Activated CD4-positive, alpha-beta memory T cell treated with anti-CD3 and anti-CD28 coated beads for 36 hours (primary cell): ENCODE measurements at places on chromosomes 7 and 10. TPM values are rescaled to one million over a fixed set of nuclear protein-coding genes. Genes with fewer than 3 reads are reported as not detected.

- DNase-seq: peak; percentile 99
These were observed at the start of gene ESYT2 for GRCh38 chr7:158829342-158830210. Gene ESYT2 (minus strand): TSS chr7:158829509. CDS start chr7:158829418, 91 bp downstream.

- DNase-seq: no peak
These were observed 1.2 kb downstream of the PURB start for GRCh38 chr7:44883961-44884620.

- DNase-seq: no peak
These were observed 84.1 kb downstream of the TAF3 start for GRCh38 chr10:7902413-7902812.

DNA sequence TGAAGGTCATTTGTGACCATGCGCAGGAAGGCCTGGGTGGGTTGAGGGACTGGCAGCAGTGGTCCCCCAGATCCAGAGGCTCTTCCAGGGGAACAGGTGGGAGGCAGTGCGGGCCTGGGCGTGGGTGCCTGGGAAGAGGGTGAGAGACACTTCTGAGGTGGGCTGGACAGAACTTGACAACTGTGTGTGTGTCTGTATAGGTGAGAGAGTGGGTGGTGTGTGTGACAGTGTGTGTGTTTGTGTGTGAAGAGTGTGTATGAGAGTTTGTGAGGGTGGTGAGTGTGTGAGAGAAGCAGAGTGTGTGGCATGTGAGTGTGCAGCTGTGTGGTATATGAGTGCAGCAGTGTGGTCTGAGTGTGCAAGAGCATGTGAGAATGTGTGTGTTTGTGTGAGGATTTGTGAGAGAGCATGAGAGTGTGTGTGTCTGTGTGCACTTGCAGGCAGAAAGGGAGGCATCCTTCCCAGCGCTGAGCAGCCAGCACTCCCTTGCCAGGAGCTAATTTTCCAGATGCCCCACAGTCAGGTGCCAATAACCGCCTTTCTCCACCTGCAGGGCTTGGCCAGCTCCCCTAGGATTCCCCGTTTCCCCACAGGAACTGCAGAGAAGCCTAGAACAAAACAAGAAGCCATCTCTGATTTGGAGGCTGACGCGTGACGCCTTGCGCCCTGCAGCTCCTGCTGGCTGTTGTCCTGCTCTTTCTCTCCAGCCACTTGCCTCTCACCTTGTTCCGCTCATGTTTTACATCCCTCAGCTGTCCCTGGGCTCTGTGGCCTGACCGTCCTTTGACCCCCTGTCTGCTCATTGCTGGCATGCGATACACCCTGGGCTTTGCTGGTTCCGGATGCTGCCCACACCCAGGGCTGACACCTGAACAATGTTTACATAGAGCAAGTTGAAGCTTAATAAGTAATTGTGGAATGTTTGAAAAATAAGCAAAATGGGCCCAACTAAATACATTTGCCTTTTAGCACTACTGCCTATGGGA is 88.0 kb downstream of the TMEM178B start:
- DNase-seq: no peak

DNA sequence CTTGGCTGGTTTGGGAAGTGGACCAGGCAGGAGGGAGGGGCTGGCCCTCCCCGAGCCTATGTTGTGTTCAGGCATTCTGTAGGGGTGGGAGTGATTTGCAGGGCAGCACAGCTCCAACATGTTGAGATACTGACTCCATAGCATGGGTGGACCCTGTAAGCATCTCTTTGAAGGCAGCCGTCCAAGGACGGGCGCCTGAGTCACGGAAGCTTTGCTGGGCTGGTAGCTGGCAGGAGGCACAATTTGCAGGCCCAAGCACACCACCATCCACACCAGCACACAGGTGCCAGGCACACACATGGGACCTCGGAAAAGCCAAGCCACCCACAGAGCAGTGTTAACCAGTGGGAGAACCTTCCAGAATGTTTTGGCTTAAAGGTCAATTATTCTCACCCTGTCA is 505.1 kb upstream of the FOXK1 start:
- no peak for DNase-seq

GRCh38 chr7:55558962-55559920 is 13.1 kb downstream of the VOPP1 start:
- peak; percentile 24 for DNase-seq

DNA sequence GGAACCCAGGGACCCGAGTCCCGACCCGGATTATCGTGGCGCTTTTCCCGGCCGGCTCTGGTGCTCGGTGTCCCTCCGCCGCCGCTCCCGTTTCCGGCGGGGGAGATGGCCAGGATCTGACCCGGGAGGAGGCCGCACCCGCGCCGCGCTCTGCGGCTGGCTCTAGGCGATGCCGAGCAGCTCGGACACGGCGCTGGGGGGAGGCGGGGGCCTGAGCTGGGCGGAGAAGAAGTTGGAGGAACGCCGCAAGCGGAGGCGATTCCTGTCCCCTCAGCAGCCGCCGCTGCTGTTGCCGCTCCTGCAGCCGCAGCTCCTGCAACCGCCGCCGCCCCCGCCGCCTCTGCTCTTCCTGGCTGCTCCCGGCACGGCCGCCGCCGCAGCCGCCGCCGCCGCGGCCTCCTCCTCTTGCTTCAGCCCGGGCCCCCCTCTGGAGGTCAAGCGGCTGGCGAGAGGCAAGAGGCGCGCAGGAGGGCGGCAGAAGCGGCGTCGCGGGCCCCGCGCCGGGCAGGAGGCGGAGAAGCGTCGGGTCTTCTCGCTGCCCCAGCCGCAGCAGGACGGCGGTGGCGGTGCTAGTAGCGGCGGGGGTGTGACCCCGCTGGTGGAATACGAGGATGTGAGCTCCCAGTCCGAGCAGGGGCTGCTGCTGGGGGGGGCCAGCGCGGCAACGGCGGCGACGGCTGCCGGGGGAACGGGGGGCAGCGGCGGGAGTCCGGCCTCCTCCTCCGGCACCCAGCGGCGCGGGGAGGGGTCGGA is 593 bp downstream of the CDK13 start:
- peak; percentile 59 for DNase-seq

DNA sequence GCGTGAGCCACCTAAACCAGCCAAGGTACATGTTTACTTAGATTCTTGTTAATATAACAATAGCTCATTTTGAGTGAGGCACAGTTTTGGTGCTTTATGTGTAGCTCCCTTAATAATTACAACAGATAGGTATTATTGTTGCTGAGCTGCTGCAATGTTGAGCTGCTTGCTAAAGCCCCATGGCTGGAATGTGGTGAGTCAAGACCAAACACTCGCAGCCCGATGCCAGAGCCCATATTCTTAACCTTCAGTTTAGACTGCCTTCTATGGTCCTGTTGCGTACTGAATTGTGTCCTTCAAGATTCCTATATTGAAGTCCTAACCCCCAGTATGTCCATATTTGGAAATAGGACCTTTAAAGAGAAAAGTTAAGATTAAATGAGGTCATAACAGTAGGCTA is 407.1 kb downstream of the NEBL start:
- no peak for DNase-seq

DNA sequence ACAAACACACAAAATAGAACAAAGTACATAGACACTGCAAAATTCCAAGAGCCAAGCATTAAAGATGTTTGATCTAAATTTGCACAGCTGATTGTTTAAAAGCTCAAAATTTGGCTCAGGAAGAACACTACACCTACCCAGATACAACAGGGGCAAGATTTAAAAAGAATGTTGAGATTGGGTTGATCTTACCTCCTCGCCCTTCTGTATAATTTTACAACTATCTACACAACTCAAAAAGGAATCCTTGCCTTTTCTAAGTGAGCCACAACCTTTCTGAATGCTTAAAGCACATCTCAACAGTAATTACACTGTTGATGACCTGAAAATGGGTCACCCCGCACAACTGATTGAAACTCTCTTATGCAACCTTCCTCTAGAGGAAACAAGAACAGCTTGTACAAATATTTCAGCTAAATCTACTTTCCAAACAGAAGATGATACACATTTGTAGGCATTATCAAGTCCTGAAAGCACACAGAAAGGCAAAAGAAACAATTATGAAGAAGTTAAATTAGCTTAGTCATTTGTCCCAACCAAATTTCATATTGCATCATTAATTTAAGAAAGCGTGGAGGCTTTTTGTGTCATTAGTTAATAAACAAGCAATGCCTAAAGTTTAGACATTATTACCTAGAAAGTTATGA is 75.5 kb downstream of the UBE2H start:
- DNase-seq: no peak

DNA sequence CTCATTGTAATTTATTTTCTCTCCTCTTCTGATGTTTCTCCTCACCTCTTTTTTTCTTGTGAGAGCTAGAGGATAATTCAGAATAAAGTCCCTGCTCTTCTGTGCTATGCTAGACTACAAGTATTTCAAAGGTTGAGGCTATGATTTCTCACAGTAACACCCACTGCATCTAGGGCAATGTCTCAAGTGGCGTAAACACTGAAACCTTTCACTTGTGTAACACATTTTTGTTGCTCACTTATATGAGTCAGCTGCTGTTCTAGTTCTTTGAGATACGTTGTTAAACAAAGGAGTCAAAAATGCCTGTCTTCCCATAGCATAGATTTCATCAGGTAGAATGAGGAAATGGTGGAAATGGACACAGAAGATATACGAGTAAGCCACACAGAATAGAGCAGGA is 305.1 kb upstream of the PITRM1 start:
- peak; percentile 18 for DNase-seq

DNA sequence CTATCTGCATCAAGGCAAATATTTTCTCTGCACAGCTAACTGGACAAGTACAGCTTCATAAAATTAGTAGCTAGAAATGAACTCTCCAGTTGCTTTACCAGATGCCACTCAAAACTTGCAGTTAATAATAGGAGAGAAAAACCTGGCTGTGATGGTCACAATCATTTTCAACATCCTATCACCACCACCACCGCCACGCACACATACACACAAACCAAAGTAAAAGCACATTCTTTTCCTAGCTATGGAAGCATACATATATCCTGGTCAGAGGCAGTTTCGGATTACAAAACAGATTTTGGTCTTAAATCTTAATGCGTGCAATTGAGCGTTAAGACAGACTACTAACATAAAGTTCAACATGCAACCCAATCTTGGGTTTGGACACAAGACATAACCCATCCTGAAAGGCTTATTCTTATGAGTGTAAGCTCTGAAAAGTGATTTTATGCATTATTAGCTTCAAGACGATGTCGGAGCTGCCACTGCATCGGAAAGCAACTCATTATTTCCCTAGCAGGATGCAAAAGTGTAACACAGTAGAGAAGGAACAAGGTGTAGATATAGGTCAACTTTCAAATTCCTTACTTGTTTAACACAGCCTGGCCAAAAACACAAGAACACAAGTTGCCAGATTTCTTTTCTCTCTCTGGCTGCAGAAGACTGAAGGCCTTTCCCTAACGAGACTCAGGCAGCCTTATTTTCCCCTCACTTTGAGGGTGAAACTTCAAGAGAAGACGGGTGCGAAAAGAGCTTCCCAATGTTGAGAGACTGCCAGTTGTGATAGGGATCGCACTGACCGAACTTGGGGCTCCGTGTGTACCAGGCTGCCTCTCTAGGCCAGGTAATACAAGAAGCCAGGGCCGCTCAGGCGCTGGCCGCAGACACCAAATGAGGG is 1.2 kb downstream of the CACUL1 start:
- DNase-seq: no peak

DNA sequence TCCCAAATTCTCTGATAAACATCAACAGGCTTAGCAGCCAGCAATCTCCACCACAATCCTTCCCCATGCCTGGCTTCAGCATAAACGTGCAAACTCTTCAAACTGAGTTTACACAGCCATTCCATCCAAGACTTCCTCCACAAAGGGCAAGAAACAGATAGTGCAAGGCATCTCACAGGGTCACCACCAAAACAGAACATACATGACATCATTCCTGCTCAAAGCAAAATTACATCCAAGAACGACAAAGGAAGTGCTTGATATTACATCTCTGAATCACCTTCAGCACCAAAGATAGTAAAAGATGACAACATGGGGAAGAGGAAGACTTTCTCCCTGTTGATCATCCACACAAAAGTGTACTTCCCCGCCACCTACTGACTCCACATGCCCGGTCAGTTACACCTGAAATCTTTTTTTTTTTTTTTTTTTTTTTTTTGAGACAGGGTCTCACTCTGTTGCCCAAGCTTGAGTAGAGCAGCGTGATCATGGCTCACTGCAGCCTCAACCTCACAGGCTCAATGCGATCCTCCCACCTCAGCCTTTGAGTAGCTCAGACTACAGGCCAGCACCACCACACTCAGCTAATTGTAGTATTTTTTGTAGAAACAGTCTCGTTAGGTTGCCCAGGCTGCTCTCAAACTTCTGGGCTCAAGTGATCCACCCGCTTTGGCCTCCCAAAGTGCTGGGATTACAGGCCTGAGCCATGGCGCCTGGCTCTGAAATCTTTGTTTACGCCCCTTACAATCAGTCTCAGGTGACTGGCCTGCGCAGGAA is 127.5 kb downstream of the PARD3 start:
- no peak for DNase-seq

- no peak for DNase-seq
These were observed 123.0 kb downstream of the GRK5 start for GRCh38 chr10:119330342-119330741.

DNA sequence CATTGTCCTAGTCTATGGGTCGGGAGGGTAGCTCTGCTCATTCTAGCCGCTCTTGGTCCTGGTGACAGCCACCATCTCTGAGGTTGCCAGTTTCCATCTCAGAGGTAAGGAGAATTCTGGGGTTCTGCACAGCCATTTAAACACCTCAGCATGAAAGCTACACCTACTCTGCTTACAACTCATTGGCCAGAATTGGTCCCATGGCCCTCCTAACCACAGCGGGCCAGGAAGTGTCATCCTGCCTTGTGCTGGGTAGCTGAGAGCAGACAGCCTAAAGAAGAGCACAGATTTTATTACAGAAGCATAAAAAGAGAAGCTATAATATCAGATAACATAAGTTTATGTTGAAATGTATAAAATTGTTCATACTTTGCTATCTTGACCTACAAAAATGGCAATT is 152.7 kb downstream of the HECW1 start:
- no peak for DNase-seq

GRCh38 chr7:5419539-5420066 is 4.0 kb downstream of the TNRC18 start:
- no peak for DNase-seq

LMBR1 gene
- 37.8 TPM for total RNA-seq

ARHGAP22 gene
- total RNA-seq: not detected

FAM25G gene
- not detected for total RNA-seq

TMEM139 gene
- total RNA-seq: 0.70 TPM
